ENCODE measurements at places on chromosomes 2 and 18.

DNA sequence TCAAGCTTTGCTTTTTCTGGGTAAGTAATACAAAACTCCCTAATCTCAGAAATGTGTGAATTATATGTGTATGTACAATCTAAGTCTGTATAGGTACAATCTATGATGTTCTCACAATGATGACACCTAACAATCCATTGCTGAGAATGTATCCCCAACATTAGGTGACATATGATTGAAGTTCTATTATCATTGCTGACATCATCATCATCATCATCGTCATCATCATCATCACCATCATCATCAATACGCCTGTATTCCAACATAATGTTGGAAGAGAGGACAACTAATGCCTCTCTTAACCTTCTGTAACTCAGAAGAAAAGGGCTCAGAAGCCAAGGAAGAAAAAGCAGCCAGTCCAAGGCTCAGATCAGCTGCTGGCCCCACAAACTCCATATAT lies 84.2 kb upstream of the FBXO11 start:
- DNase-seq: no peak

- no peak for DNase-seq
These were observed 30.9 kb downstream of the XDH start for GRCh38 chr2:31383471-31384153.

GRCh38 chr2:74502720-74503505 lies 3.5 kb upstream of the LBX2 start:
- no peak for DNase-seq

DNA sequence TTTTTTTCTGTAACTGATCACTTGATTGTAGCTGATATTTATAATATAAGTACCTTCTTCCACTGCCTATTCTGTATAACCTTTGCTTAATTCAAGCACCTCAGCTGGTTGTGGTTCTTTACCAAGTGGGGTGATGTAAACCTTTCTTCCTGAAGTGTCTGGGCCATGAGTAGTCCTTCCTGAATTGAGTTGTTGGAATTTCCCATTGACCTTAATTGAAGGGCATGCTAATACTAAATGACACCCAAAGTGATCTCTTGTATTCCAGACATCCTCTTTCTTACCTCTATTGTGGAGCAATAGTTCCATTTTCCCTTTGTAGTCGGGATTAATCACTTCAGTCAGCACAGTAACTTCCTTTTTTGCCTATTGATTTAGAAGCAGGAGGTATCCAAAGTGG lies 1496.8 kb upstream of the CELF4 start:
- DNase-seq: no peak

DNA sequence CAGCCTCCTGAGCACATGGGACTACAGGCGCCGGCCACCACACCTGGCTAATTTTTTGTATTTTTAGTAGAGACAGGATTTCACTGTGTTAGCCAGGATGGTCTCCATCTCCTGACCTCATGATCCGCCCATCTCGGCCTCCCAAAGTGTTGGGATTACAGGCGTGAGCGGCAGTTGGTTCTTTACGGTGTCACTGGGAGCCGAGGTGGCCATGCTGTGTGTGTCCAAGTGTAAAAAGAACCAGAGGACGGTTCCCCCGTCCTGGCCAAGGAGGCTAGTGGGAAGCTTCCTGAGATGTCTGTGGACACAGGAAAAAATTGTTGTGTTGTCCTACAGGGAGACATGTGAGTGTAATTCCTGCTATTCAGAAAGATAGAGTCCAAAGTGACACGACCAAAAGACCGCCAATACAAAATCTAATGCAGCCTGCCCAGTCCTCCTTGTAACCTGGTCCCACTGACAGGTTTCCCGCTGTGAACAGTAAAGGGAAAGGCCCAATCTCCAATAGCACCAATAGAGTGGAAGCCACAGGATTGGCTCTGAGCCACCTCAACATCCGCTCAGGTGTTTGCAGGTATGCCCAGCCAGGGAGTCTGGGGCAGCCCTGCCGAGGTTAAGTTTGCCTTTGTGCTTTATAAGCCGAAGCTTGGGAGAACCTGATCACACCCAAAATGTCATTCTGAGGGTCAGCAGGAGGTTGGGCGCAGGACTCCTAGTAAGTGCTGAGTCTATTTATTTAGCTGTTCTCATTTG lies 40.6 kb downstream of the NCK2 start:
- no peak for DNase-seq

DNA sequence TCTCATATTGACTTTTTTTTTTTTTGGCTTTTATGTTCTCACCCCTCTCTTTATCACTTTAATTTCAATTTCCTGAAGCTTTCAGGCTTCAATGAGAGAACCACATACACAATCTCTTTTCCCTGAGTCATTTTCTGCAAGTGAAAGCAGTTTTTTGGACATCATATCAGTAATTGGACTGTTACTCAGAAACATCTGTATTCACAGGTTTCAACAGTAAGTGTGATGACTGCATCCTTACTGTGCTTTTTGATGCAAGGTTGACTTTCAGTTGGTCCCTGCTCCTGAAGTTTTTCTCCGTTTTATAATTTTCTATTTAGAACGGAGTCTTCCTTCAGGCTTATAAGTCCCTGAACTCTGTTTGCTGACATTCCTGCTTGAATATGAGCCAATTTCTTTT lies 70.5 kb upstream of the CCBE1 start:
- DNase-seq: no peak

GRCh38 chr18:63619661-63620060 lies 24.4 kb downstream of the SERPINB4 start:
- DNase-seq: no peak

- no peak for DNase-seq
These were observed 586.0 kb upstream of the VRK2 start for GRCh38 chr2:57460396-57461276.

DNA sequence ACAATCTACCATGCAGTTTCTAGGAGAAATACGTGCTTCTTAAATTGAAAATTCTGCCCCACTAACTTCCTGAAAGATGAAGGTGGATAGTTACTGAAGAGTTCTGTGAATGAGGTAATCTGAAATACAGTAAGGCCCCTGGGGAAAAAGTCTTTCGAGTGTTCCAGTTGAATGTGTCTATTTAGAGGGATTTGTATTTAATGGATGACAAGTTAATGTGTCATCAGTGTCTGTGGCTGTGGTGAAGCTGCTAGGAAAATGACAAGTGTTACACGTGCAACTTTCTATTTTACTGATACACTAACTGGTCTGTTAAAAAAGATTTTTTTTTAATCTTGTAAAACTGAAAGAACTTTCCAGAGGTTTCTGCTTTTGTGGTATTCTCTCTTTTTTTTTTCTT lies 384.6 kb downstream of the STK39 start:
- DNase-seq: no peak

DNA sequence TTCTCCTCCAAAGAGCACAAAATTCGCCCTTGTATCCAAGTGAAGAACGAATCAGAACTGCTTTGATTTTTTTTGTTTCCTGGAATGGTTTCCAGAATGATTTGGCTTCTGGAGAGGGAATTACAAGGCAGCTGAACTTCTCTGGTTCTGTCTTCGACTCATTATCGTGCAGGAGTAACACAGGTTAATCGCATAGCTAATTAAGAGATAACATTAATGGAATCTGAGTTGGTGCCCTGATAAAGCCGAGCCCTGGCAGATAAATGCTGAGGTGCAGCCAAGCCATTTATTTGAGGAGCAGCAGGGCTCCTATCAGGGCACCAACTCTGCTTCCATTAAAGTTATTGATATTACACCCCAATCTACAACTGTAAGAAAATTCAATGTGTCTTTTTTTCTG lies 433.7 kb downstream of the ZNF521 start:
- no peak for DNase-seq

DNA sequence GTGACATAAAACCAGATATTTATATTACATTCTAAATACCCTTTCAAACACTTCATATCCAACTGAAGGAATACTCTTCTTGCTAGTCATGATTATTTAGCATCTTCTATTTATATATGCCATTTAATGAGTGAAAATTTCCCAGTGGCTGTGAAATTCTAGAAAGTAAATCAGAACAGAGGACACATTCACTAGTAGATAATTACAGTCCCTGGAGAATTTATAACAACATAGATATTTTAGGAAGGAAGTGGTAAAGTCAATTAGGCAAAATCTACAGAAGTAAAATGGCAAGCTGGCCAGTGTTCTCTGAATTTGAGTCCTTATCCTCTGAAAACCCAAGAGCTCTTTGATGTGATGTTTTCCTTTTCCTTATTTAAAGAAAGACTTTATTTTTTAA lies 121.8 kb downstream of the PMAIP1 start:
- DNase-seq: no peak

- no peak for DNase-seq
These were observed 267.6 kb downstream of the TFCP2L1 start for GRCh38 chr2:121017396-121017795.

DNA sequence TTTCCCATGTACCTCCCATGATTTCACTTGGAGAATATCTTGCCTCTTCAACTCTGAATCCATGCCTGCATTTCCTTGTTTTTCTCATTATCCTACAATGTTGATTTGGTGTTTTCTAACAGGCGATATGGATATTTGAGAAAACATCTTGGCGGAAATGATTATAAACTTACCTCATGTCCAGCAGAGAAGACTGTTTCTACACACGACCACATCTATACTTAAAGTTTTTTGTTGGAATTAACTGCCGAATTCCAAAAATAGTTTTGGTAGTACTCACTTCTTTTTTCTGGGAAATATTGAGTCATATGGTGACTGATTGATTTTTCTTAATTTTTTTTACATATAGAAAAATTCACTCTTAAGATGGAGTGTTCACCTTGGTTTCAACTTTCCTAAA lies 41.4 kb upstream of the TMEFF2 start:
- DNase-seq: no peak

GRCh38 chr2:42764901-42765300 lies 966 bp upstream of the OXER1 start:
- DNase-seq: no peak

DNA sequence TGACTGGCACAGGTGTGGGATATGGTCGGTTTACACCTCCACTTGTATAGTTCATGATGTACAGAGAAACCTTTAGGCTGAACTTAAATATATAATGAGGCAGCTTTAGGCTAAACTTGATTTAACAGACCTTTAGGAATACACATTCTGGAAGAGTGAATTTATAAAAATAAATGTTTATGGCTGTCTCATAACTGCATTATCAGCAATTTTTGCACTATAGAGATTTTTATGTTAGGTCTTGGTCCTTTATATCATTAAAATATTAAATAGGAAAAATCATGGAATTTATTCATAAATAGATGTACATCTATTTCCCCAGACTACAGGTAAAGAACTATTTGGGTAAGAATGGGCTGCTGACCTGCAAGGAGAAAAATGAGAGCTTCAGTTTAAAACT lies 19.8 kb downstream of the RAB27B start:
- DNase-seq: no peak

DNA sequence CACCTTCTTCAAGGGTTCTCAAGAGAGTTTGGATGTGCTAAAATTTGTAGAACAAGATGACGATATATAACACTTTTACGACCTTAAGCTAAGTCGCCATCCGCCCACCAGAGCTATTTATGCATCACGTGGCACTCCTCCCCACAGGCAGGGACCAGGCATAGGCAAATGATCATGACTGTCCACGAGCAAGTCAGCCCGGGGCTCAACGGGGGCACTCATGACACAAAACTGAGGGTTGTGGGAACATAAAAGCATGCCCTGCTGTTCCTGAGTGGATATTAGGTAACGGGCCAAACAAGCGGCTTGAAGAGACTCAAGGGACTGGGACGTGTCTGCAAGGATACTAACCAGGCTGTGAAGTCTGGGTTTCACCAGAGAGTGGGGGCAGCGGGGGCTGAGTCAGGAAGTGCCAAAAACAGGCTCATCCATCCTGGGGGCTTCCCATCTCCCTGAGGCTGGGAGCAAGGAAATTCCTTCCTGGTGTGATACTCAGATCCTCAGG lies 58.1 kb downstream of the FAM178B start:
- no peak for DNase-seq

GRCh38 chr2:65077898-65078297 lies 21.7 kb downstream of the CEP68 start:
- DNase-seq: no peak

DNA sequence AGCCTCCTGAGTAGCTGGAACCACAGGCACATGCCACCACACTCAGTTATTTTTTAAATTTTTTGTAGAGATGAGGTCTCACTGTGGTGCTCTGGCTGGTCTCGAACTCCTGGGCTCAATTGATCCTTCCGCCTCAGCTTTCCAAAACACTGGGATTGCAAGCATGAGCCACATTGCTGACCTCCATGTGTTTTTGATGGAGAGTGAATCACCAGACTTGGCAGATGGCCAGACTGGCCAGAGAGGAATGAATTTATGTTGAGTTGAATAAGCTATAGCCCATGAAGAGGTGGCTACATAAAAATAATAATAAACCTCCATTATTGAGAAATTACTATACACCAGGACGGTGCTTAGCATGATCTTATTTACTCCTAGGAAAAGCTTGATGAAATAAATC lies 91.5 kb downstream of the MREG start:
- DNase-seq: no peak

GRCh38 chr2:46718784-46719183 lies 196.8 kb downstream of the MCFD2 start:
- DNase-seq: no peak

GRCh38 chr2:139162456-139162855 lies 382.3 kb upstream of the NXPH2 start:
- DNase-seq: no peak

DNA sequence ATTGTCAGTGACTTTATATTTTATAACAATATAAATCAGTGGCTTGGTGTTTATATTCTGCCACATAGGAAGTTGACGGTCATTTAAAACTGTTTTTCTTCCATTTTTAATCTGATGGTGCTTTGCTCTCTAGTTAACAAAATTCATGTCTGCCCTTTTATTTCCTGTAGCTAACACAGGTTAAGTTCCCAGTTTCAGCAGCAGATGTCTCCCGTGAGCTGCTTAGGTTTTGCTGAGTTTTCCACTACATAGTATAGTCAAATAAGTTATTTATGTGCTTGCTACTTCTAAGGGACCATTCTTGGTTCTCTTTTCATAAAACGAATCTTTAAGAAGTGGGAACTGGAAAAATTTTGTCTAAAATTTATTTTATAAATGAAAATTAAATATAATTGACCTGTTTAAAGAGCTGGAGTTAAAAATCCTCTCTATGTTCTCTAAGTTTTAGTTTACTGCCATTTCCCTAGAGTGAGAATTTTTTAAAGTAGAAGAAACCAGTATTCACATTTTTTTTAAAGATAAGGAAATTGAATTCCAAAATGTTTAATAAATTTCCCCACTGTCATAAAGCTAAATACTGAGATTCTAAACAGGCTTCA lies 20.6 kb downstream of the HTR2B start:
- no peak for DNase-seq

DNA sequence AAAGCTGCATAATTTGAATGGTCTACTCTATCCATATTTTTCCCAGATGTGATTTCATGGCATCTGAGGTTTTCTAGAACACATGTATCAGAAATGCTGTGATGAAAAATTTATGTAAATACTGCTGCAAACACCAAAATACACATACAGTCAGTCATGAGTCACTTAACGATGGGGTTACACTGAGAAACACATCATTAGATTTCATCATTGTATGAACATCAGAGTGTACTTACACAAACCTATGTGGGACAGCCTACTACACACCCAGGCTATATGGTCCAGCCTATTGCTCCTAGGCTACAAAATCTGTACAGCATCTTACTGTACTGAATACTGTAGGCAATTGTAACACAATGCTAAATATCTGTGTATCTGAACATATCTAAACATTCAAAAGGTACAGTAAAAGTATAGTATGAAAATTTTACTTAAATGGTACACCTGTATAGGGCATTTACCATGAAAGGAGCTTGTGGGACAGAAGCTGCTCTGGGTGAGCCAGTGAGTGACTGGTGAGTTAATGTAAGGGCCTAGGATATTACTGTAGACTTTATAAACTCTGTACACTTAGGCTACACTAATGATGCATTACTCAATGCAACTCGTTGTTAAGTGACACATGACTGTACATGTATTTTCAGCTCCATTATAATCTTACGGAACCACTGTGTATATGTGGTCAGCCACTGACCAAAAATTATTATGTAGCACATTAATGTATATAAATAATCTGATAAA lies 33.5 kb downstream of the PNO1 start:
- DNase-seq: no peak

Measured in activated T-helper 1 cell treated with anti-CD3 and anti-CD28 coated beads, Interleukin-2, amount 50 U/mL, for 16 hours (primary cell).